ENCODE measurements at places on chromosomes 5 and 9. TPM values are rescaled to one million over a fixed set of nuclear protein-coding genes. Genes with fewer than 3 reads are reported as not detected.

DNA sequence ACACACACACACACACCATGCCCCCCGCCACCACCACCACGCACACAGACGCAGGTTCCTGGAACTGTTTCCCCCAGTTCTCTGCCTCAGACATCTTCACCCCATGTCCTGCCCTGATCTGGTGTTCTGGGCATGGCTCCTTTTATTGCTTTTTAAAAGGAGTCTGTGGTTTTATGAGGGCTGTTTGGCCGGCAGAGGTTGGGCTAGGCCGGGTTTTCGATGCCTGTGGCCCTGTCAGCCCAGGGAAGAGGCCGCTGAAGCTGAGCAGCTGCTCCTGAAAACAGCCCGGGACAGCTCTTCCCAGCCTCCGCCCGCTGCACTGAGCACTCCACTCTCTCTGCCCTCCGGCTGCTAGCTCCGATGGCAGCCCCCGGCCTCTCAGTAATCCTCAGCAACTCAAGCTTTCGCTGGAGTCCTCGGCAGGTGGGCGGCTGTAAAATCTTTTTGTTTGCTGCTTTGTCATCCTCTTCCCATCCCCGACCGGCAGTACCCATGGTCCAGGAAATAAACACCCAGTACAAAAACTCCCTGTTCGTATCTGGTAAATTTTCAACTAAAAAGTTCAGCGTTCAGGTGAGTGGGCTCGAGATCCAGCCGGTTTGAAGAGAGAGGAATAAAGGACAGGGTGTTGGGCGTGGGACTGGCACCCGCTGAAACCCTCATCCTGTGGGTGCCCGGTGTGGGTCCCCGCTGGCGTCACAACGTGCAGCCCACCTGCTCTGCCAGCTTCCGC lies 103.0 kb upstream of the ERCC6L2 start:
- no peak for DNase-seq

DNA sequence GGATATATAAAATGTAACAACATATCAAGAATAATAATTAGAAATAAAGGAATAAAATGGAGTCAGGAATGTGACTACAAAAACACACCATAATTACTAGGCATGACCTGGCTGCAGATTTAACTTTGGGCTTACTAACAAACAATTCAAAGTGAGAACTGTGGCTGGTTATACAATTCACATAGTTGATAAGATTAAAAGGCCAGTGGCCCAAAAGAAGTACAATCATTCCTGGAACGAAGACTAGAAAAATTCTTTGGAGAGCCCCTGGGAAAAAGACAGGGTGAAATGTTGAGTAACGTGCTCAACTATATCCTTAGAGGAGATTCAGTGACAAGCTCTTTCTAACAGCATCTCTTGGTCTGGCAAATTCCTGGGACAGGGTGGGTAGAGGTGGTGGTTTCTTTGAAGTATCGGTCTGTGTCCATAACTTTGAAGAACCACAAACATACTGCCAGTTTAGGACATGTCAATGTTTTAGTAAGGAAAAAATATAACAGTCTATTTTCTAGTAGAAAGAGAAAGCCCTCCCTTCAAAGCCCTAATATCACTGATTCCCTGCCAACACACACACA lies 75.0 kb upstream of the IL6ST start:
- DNase-seq: no peak

DNA sequence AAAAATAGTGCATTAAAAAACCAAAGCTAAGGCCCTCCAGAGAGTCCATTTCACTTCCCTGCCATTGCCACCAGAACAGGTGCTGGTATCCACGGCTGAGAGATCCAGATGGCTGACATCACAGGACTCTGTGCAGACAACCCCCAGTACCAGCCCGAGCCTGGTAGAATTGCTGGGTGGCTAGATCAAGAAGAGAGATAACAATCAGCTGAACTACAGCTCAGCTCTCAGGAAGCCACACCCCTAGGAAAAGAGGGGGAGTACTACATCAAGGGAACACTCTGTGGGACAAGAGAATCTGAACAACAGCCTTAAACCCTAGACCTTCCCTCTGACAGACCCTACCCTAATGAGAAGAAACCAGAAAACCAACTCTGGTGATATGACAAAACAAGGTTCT lies 73.8 kb upstream of the SLIT3 start:
- DNase-seq: no peak

Gene CAMK4
- not detected for total RNA-seq

Gene PAX5
- total RNA-seq: not detected

Gene PCDHGB2
- total RNA-seq: 0.18 TPM

Data from G401 (cell line).